ENCODE measurements at places on chromosomes 5 and 9. TPM values are rescaled to one million over a fixed set of nuclear protein-coding genes. Genes with fewer than 3 reads are reported as not detected.

GRCh38 chr9:96626912-96627311 is 7.3 kb upstream of the CDC14B start:
- no peak for DNase-seq

GRCh38 chr5:54760182-54760935 is 225.0 kb downstream of the ESM1 start:
- DNase-seq, result no peak

DNA sequence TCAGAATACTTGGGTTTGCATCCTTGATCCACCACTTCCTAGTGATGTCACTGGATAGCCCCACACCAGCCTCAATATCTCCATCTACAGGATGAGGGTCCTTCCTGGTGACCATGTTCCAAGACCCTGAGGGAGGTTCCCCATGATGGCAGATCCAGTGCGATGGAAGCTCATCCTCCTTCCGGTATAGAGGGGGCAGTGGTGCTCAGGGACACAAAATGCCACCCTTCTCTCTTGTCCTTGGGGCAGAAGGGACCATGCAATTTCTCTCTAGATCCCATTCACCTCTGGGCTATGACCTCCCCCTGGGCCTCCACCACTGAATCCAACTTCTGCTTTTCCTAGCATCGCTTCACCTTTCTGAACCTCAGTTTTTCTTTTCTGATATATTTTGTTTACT is 5.4 kb upstream of the SLC25A51 start:
- DNase-seq, result no peak

DNA sequence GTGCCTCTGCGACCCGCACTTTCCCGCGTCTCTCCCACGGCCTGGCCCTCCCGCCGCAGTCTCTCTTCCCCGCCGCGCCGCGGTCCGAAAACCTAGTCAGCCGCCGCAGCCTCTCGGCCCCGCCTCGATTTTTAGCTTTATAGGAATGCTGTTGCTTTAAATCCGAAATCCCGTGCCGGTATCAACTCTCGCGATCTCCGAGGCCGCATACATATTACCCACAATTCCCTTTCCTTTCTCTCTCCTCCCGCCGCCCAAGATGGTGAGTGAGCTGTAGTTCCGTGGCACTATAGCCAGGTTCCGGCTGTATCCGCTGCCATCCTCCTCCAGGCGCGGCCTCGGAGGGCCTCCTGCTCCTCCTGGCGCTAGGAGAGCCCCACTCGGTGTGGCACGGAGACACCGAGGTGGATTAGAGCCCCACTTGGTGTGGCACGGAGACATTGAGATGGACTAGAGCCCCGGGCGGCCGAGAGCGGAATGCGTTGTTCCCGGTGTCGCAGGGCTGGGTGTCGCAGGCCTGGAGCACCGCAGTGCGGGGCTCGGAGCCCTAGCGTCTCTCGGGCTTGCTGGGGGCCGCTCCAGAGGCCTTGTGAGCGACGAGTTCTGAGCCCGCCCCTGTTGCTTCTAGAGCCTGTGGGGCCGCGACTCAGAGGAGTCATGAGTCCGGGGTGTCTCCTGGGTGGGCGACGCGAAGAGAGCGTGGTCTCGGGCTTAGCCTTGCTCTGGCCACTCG is at the start of the genes MED22 and RPL7A:
TSS of gene MED22 (minus strand) at position 147 of the 733 bp plus-strand sequence. CDS start 1,469 bp downstream, outside the sequence.
TSS of gene RPL7A (plus strand) at position 234 of the 733 bp plus-strand sequence. CDS start at position 260, 26 bp downstream.
- peak; percentile 98 for DNase-seq

DNA sequence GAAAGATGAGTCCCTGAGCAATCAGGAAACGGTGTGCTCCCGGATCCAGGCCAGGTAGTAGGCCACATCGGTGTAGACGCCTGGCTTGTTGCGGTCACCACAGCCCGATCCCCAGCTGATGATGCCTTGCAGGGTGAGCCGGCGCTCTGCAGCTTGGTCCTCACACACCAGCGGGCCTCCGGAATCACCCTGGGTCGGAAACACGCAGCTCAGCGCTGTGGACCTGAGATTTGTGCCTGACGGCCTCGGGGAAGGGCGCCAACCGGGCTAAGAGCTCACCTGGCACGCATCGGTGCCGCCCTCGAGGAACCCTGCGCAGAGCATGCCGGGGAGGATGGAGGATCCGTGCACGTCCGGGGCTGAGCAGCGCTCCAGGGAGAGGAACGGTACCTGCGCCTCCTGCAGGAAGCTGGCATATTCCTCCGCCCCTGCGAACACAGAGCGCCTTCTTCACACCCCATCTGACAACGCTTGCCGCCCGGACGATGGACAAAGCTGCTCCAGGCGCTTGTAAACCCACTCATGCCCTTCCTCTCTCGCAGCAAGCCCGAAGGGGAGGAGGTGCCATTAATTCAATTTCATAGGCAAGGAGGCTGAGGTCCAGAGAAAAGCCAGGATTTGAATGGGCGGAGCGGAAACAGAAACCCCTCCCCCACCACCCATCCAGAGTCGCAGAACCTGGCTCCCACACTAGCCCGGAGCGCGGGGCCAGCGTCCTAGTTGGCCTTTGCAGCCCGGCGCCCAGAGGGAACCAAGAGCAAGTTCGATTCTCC is 2.0 kb upstream of the PFN3 start:
- DNase-seq, result peak; percentile 78

GRCh38 chr9:24095246-24095645 is 269.2 kb upstream of the ELAVL2 start:
- no peak for DNase-seq

DNA sequence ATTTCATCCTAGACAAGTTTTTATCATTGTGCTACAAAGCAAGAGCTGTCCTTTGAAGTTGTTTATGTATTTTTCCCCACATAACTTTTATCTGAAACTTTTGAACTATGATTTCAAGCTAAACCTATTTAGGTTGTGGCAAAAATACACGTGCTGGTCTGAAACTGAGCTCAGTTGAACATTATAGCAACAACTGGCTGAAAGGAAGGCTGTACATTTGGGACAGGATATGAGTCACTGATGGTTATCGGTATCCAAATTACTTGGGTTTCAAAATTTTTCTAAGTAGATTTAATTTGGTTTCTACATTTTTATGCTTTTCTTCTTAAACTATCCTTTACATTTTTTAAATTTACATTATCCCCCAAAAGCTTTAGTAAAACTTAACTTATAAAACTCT is 627.3 kb upstream of the NUDT12 start:
- DNase-seq, result no peak

GRCh38 chr9:135178498-135178897 is 91.0 kb downstream of the OLFM1 start:
- no peak for DNase-seq

DNA sequence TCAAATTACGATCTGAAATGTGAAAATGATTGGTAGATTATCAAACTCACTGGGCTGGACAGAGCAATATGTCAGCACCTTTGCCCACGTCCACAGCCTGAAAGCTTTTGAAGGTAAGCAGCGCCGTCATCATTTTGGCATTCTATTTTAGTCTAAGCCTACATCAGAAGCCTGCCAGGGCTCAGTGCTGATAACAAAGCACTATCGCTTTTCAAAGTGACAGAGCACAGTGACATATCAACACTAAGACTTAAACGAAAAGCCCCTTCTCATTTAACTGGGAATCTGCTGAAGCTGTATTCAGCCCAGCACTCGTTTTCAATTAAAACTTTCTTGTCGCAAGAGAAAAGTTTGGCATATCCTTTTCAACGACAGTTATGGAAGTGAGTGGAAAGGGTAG is 1076.3 kb downstream of the PTPRD start:
- DNase-seq, result no peak

FOXD4L3 gene
- not detected for total RNA-seq

SLC9A3 gene
- total RNA-seq, result 537 TPM

MAPK9 gene
- 36.1 TPM for total RNA-seq

All from mucosa of gallbladder (tissue), 1 donor.